Kidney capillary endothelial cell (primary cell): ENCODE measurements at places on chromosomes 1 and 21.

GRCh38 chr1:222028116-222028515 lies 286.2 kb upstream of the DUSP10 start:
- no peak for DNase-seq

DNA sequence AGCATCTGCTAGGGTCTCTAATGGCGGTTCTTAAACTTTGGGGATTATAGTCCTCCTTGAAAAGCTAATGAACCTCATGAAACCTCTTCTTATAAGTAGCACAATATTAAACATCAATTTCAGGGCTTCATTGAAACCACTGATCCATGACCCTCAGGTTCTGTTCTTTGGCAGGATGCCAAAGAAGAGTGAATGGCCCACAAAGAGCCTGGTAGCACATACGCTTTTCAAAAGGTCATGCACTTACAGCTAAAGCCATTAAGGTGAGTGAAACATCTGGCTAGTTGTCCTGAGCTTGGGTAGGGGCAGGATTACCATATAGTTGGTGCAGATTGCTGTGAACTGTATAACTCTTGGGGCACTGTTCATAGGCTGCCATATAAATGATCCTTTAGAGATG lies 42.3 kb downstream of the MDM4 start:
- no peak for DNase-seq

- peak; percentile 81 for DNase-seq
Measured at GRCh38 chr1:92858564-92859399, 26.9 kb downstream of the RPL5 start.

DNA sequence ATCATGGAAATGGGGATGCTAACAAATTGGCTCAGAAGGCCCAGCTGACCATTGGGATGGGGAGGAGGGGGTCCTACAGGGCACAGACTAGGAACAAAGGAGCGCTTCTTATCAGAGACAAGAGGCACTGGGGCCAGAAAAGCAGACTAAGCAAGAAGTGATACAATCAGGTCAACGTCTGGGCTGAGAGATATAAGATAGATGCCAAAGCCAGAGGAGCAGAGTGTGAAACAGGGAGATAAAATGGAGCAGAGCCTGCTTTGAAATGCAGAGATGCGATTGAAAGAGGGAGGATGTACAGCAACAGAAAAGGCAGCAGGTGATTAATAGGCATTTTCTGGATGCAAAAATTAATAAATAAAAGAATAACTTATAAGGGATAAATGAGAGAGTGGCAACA lies 127.5 kb upstream of the SAMSN1 start:
- no peak for DNase-seq

- DNase-seq: no peak
Measured at GRCh38 chr1:212108187-212108586, 72.6 kb downstream of the DTL start.

GRCh38 chr1:204445860-204446412 lies 34.3 kb upstream of the PPP1R15B start:
- DNase-seq: no peak

GRCh38 chr1:13469343-13469742 lies 44.5 kb downstream of the LRRC38 start:
- DNase-seq: no peak

DNA sequence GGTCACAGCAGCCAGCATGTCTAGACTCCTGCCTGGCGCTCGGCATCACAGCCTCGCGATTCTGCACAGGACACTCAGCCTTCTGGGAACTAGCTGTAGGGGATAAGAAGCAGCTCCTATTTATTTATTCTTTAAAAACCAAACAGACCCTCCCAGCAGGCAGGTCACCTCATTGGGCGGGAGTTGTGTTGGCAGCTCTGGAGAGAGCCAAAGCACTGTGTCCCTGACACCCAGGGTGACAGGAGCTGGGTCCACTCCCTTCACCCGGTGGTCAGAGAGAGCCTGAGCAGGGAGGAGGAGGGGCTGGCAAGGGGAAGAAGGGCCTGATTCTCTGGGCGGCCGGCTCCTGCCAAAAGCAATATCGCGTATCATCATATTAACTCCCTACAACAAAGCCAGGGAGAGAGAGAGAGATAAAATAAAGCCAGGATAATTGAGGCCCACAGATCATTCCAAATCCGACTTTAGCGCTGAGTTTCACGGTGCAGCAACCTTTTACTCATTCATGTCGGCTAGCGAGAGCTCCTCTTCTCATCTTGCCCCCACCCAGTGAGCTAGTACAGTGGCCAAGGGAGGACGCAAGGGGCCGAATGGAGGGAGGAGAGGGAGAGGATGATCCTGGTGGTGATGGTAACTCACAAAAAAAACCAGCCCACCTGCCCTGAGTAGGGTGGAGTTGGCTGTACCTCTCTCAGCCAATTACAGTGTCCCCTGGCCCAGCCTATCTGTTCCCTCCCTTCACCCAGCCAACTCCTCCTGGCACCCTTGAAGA lies 79.8 kb upstream of the IFFO2 start:
- DNase-seq: no peak

DNA sequence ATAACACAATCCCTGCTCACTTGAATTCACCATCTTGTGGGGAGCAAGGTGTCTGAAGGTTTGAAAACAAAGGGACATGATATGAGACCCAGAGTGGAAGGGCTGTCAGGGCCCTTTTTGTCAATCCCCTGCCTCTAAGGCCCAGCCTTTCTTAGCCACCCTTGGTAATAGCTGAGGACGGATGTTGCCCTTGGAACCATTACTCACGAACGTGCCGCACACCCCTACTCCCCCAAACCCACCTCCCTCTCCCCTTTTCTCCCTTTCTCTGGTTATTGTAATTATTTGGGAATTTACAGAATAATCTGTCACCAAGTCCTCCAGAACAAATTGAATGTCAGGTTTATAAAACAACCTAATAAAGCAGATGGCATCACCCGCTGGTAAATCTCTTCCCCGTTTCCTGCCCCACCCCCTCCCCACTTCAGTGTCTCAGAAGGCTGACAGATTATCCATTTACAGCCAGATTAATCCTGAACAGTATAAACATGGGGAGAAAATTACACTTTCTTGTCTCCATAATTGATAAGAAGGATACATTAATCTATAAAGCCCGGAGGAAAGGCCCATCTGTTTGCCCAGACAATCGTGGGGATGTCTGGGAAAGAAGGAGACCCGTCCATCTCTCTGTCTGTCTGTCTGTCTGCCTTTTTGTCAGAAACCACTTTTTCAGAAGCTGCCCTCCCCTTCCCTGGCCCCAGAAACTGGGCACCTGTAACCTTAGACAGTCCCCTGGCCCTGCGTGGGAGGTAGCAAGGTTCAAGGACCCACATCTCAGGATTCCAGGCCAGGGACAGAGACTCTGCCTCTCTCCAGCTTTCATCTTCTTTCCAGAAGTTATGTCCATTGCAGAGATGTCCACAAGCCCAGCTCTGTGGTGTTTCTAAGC lies 60.6 kb upstream of the CD34 start:
- DNase-seq: no peak

DNA sequence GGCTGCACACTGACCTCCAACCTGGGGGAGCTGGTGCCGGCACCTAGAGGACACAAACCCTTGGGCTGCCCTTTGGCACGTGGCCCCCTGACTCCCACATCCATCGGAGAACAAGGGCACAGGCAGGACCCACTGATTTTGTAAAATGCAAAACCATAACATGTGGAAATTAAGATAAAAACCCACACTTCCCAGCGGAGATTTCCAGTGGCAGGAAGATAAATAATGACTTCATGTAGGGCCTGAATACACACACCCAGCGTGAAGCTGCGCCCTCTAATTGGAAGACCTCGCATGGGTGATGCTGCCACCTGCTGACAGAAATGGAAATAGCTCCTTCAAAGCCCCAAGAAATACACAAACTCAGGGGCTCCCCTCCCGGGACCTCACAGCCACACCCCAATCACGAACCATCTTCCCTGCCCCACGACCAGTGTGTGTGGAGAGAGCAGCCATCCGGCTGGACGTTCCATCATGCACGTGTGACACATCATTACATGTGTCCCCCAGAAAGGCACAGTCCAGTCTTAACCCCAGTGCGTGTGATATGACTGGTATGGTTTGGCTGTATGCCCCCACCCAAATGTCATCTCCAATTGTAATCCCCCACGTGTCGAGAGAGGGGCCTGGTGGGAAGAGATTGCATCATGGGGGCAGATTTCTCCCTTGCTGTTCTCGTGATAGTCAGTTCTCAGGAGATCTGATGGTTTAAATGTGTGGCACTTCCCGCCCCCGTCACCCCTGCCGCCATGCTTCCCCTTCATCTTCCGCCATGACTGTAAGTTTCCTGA lies 5.7 kb upstream of the TPRG1L start:
- DNase-seq: peak; percentile 66

DNA sequence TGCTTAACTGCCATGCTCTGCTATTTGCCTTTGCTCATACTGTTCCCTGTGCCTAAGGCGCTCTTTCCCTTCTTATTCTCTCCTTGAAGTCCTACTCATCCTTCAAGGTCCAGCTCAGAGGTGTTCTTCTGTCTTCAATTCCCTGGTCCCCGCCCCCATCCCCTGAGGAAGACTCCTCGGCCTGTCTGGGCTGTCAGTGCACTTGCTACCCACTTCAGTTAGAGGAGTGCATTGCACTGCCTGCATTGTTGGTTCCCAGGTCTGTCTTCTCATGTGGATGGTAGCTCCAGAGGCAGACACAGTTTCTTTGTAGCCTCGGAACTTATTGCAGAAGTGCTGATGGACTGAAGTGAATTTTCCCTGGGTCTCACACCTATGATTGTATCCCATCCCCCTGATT lies 194.0 kb downstream of the C1orf94 start:
- no peak for DNase-seq

- DNase-seq: no peak
Measured at GRCh38 chr1:30511991-30512913, 211.1 kb downstream of the MATN1 start.

DNA sequence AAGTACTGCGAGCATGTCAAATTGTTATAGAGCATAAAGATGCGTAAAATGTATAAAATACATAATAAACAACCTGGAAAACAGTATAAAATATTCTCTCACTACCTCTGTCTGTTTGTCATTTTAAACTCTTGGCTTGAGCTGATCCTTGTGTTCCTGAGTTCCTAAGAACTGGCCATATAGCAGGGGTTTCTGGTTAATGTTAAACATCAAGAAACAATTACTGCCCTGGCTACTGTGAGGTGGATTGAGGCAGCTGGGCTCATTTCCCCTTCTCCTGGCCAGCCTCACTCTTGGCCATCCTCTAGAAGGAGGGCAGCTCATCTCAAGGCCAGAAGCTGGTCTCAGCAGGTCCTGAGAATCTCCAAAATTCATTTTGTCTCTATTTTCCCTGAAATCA lies 297.3 kb upstream of the USP24 start:
- DNase-seq: no peak

DNA sequence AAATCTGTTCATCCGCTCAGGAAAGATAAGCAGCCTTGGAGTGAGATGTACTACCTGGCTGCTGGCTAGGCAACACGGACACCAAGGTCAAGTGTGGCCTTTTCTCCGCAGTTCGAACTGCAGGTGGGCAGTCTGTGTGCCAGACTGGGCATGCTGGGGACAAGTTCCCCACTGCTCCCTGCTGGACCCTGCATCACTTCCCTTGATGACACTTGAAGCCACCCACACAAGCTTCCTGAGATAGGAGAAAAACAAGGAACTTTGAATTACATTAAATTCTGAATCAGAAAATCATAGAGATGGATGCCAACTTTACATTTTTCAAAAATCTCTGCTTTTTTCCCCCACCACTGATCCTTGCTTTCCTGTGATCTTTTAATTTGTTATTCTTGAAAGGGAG lies 38.3 kb downstream of the BEND5 start:
- no peak for DNase-seq
